ENCODE measurements at places on chromosomes 6 and 20. TPM values are rescaled to one million over a fixed set of nuclear protein-coding genes. Genes with fewer than 3 reads are reported as not detected.
A peak's percentile ranks its signal among the peaks of the same experiment; 100 is the strongest.

CDK19 gene
- 39.8 TPM for total RNA-seq

- peak overlapping the region; percentile 42 for H3K4me3 ChIP-seq
- ATAC-seq, result no peak
- peaks cover 37% of the 10 kb centered on the region for H3K36me3 ChIP-seq
- peak overlapping the region; percentile 69 for H3K27ac ChIP-seq
- H3K4me1 ChIP-seq, result peaks cover 38% of the 10 kb centered on the region
Measured at GRCh38 chr6:16676978-16677377, 84.3 kb downstream of the ATXN1 start.

RBBP8NL gene
- total RNA-seq, result not detected

ZNF831 gene
- 17.8 TPM for total RNA-seq

DNA sequence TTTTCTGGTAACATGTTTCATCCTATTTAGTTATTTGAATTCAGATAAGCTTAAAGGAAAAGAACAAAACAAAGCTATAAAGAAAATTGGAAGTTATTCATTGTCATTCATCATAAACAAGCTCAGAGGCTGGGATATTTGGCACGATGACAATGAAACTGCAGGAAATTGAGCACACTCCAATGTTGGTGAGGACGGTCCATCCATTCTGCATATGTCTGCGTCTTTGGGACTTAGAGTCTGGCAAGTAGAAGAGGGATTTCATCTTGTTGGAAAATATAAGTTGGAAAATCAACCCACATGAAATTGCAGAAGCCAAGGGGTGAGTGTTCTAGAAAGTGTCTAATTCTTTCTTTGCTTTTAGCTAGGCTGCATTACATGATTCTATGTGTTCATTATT, 78.4 kb downstream of the HDGFL1 start:
- H3K4me1 ChIP-seq, result no peaks in the 10 kb centered on the region
- H3K4me3 ChIP-seq, result no peak overlapping the region
- no peak for ATAC-seq
- no peak overlapping the region for H3K27ac ChIP-seq

- ATAC-seq, result peak; percentile 72
- no peak overlapping the region for H3K4me3 ChIP-seq
- H3K27ac ChIP-seq, result no peak overlapping the region
- H3K27me3 ChIP-seq, result no peaks in the 10 kb centered on the region
Measured at GRCh38 chr6:47780510-47781356, 1.1 kb upstream of the OPN5 start.

GRCh38 chr6:31272836-31273626, 1.1 kb upstream of the HLA-C start:
- H3K27ac ChIP-seq, result peak overlapping the region; percentile 97
- ATAC-seq, result peak; percentile 56
- H3K4me3 ChIP-seq, result peak overlapping the region; percentile 94
- peaks cover 47% of the 10 kb centered on the region for H3K36me3 ChIP-seq
- H3K4me1 ChIP-seq, result peaks cover 27% of the 10 kb centered on the region
- peaks cover 4% of the 10 kb centered on the region for H3K27me3 ChIP-seq

OR12D2 gene
- not detected for total RNA-seq

- no peak overlapping the region for H3K27ac ChIP-seq
- no peak for ATAC-seq
- H3K4me1 ChIP-seq, result no peaks in the 10 kb centered on the region
- H3K27me3 ChIP-seq, result peaks cover 13% of the 10 kb centered on the region
- no peaks in the 10 kb centered on the region for H3K36me3 ChIP-seq
Measured at GRCh38 chr6:145214570-145214969, 520.8 kb downstream of the EPM2A start.

DNA sequence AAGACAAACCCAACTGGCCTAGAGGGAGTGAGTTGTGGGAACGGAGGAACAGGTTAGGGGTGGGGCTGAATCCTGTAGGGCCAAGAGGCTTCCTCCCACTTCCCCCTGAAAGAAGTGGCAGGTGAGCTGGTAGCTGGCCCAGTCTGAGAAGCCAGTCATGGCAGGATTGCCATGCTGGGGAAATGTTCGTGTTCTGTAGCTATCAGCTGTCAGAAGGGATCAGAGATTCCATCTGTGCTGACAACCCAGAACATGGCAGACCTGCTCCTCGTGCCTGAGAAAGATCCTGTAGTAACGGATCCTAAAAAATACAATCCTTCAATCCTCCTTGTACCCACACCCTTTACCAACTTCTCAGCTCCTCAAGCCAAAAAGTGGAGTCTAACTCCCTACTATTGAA, 43.0 kb downstream of the BANF2 start:
- no peak for ATAC-seq
- no peak overlapping the region for H3K4me3 ChIP-seq
- no peaks in the 10 kb centered on the region for H3K36me3 ChIP-seq
- no peaks in the 10 kb centered on the region for H3K4me1 ChIP-seq

MTFR2 gene
- total RNA-seq, result 31.0 TPM

DNA sequence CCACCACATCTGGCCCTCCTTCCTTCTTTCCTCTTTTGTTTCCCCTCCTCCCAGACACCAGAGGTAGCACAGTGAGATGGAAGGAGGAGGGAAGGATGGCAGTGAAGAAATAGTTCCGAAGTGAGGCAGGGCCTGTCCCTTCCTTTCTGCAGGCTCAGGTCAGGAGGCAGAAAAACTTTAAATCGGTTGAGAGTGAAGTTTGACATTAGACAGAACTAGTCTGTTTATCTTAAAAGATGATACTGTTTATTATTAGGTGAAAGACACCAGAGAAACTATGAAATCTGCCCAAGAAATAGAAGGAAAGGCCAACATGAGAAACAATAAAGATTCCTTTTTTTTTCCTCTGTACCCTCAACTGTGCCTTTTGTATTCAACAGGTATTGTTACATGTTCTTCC, 670.3 kb downstream of the UTRN start:
- no peaks in the 10 kb centered on the region for H3K4me1 ChIP-seq
- ATAC-seq, result no peak

DNA sequence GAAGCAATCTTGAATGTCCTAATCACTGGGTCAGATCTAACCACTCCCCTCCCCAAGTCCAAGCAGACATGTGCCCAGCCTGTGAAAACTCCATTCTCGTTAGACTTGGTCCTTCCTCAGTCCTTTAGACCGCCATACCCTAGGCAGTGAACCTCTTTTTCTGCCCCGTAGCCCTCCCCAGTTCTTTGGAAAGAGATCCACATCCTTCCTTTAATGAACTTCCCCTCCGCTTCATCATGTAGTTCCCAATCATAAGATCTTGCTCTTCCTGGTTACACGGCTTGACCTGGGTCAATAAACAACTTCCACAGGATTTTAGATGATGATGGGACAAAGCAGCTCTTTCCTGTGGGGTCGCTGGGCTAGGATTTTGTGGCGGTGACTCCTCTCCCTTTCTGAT, 9.6 kb downstream of the AHCY start:
- H3K36me3 ChIP-seq, result peaks cover 73% of the 10 kb centered on the region
- no peaks in the 10 kb centered on the region for H3K27me3 ChIP-seq
- no peak overlapping the region for H3K27ac ChIP-seq
- no peaks in the 10 kb centered on the region for H3K4me1 ChIP-seq
- no peak for ATAC-seq
- H3K4me3 ChIP-seq, result no peak overlapping the region

ESR1 gene
- not detected for total RNA-seq

DNA sequence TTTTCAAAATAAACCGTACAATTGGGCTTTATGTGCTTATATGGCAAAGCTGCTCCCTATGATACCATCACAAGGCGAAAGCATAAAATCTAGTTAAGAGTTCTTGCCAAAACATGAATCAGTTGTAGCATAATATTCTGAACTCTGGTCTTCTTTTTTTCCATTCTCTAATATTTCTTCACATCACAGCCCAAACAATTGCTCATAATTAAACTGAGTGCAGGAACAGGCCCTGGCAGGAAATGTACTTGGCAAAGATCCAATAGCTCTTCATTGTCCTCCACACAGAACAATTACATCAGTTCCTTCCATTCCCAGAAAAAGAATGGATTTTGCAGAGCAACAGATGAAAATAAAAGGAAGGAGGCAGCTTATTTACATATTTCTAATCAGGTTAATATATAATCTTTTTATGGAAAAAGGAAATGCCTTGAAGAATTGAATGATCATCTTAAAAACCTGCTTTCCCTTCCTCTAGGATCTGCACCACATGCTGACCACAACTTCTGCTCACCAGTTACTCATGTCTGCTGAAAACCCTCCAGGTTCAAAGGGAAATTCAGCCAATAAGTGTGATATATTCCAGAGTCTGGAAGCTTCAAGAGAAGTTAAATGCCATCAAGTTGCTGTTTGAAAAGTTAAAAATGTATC, 123.3 kb upstream of the COL21A1 start:
- ATAC-seq, result no peak
- H3K27me3 ChIP-seq, result peaks cover 3% of the 10 kb centered on the region

GRCh38 chr6:134341999-134342567, 24.2 kb upstream of the SGK1 start:
- H3K27ac ChIP-seq, result no peak overlapping the region
- H3K36me3 ChIP-seq, result no peaks in the 10 kb centered on the region
- no peaks in the 10 kb centered on the region for H3K27me3 ChIP-seq
- no peak for ATAC-seq

GRCh38 chr20:17557675-17558006, 12.2 kb upstream of the DSTN start:
- peaks cover 23% of the 10 kb centered on the region for H3K4me1 ChIP-seq
- ATAC-seq, result no peak
- H3K4me3 ChIP-seq, result no peak overlapping the region
- H3K36me3 ChIP-seq, result peaks cover 6% of the 10 kb centered on the region
- H3K27me3 ChIP-seq, result no peaks in the 10 kb centered on the region
- H3K27ac ChIP-seq, result peak overlapping the region; percentile 96

DEFB123 gene
- not detected for total RNA-seq

- H3K4me3 ChIP-seq, result no peak overlapping the region
- H3K27me3 ChIP-seq, result no peaks in the 10 kb centered on the region
Measured at GRCh38 chr6:149014631-149015534, 268.1 kb downstream of the UST start.

DNA sequence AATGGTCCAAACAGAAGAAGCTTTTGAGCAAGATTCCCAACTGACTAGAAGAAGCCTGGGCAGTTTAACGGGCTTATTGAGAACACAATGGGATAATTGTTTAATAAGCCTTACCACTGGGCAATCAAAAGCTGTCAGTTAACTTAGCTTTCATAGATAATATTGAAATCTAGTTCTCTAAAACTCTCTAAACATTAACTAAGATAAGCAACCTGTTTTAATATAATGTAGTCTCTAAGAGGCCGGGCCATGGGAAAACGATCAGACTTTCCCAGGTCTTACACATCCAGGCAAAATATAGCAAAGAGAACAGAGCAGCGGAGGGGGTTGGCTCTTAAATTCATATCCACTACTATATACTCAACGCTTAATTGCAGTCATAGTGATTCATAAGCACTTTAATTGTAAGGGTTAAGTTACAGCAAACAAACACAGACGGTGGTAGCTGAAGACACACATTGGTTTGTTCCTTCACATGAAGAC, 128.0 kb upstream of the FAM83B start:
- ATAC-seq, result no peak
- H3K27ac ChIP-seq, result no peak overlapping the region
- no peaks in the 10 kb centered on the region for H3K36me3 ChIP-seq
- H3K27me3 ChIP-seq, result no peaks in the 10 kb centered on the region
- H3K4me1 ChIP-seq, result no peaks in the 10 kb centered on the region

EMILIN3 gene
- total RNA-seq, result not detected

DNA sequence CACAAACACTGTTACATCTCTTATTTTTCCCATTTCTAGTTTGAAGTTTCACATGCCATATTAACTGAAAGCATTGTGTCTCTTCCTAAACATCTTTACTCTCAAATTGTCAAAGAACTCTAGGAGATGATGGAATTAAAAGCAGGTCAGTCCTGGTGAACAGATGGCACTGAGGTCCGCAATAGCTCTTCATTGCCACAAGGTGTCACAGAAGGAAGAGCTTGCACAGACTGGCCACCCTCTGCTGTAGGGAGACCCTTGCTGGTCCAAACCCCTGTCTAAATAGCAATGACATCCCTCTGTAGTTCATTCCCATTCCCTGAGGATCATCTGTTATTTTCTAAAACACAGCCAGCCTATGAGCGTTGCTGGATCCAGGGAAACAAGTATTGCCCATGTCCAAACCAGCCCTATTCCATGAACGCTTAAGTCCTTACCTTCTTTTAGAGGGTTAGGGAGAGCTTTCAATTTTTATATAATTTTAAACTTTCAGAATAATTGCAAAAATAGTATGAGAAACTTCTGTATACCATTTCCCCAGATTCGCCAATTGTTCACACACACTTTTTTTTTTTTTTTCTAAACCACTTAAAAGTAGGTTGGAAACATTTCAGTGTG, 10.1 kb upstream of the HDAC2 start:
- H3K27me3 ChIP-seq, result no peaks in the 10 kb centered on the region
- H3K4me1 ChIP-seq, result no peaks in the 10 kb centered on the region
- no peak for ATAC-seq
- H3K27ac ChIP-seq, result no peak overlapping the region
- no peaks in the 10 kb centered on the region for H3K36me3 ChIP-seq

DNA sequence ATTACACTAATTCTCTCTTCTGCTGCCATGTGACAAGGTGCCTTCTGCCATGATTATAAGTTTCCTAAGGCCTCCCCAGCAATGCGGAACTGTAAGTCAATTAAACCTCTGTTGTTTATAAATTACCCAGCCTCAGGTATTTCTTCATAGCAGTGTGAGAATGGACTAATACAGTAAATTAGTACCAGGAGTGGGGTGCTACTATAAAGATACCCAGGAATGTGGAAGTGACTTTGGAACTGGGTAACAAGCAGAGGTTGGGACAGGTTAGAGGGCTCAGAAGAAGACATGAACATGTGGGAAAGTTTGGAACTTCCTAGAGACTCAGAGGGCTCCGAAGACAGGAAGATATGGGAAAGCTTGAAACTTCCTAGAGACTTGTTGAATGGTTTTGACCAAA, 34.8 kb downstream of the MICA start:
- no peaks in the 10 kb centered on the region for H3K36me3 ChIP-seq
- no peak overlapping the region for H3K4me3 ChIP-seq
- no peak overlapping the region for H3K27ac ChIP-seq
- H3K4me1 ChIP-seq, result no peaks in the 10 kb centered on the region
- ATAC-seq, result no peak
- peaks cover 18% of the 10 kb centered on the region for H3K27me3 ChIP-seq

RNF182 gene
- total RNA-seq, result not detected

SLC4A11 gene
- total RNA-seq, result 0.26 TPM

RIPOR3 gene
- not detected for total RNA-seq

- peak within 1 kb of the TSS; percentile 95 for H3K27ac ChIP-seq
- H3K4me1 ChIP-seq, result peaks cover 31% of the 10 kb centered on the region
- ATAC-seq, result peak; percentile 61
Measured at GRCh38 chr6:109455437-109456110, at the start of gene MICAL1. Gene MICAL1 (minus strand): TSS chr6:109455772. CDS start chr6:109454196, 1,576 bp downstream.

OOEP gene
- total RNA-seq, result 1.0 TPM

CLVS2 gene
- not detected for total RNA-seq

GRCh38 chr6:36631326-36632011, 37.3 kb downstream of the SRSF3 start:
- H3K27me3 ChIP-seq, result no peaks in the 10 kb centered on the region
- no peak overlapping the region for H3K27ac ChIP-seq
- no peaks in the 10 kb centered on the region for H3K36me3 ChIP-seq
- ATAC-seq, result no peak
- H3K4me1 ChIP-seq, result peaks cover 8% of the 10 kb centered on the region
- no peak overlapping the region for H3K4me3 ChIP-seq

GRCh38 chr6:125739364-125739763, 10.1 kb upstream of the HEY2 start:
- H3K36me3 ChIP-seq, result no peaks in the 10 kb centered on the region
- H3K4me1 ChIP-seq, result no peaks in the 10 kb centered on the region
- H3K4me3 ChIP-seq, result no peak overlapping the region
- no peak for ATAC-seq
